ENCODE measurements at places on chromosomes 7 and 10. TPM values are rescaled to one million over a fixed set of nuclear protein-coding genes. Genes with fewer than 3 reads are reported as not detected.

DNA sequence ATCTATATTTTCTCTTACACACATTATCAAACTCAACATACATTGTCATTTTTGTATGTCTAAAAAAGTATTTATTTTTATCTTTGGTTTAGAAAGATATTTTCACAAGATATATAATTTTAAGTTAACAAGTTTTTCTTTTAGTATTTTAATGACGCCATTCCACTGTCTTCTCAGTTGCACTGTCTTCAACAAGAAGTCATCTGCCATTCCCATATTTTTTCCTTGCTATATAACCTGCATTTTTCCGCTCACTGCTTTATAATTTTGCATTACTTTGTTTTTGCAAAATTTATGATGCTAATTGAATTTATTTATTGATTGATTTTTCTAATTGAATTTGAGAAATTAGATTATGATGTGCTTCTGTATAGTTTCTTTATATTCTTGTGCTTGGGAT is 357.8 kb upstream of the RNF32 start:
- no peak for ATAC-seq

- no peak for ATAC-seq
These were observed 1210.5 kb upstream of the SORCS1 start for GRCh38 chr10:108374991-108375390.

The CYP3A7 gene
- not detected for total RNA-seq

GRCh38 chr10:93915598-93915997 is 21.8 kb downstream of the SLC35G1 start:
- ATAC-seq: no peak

DNA sequence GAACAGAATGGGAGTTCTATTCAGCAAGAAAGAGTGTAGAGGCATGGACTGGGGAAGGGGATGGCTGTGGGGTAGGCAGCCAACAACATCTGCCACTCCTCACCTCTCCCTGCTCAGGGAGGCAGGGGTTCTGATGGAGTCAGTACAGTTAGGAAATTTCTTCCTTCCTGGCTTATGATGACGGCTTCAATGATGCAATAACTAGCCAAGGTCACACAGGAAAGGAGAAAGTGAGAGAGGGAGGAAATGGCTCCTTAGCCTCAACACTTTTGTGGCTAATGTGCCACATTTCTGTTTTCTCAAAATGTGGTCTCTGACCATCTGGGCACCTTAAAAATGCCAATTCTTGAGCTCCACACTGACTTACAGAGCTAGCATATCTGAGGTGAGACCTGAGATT is 79.3 kb upstream of the PDZD8 start:
- no peak for ATAC-seq

DNA sequence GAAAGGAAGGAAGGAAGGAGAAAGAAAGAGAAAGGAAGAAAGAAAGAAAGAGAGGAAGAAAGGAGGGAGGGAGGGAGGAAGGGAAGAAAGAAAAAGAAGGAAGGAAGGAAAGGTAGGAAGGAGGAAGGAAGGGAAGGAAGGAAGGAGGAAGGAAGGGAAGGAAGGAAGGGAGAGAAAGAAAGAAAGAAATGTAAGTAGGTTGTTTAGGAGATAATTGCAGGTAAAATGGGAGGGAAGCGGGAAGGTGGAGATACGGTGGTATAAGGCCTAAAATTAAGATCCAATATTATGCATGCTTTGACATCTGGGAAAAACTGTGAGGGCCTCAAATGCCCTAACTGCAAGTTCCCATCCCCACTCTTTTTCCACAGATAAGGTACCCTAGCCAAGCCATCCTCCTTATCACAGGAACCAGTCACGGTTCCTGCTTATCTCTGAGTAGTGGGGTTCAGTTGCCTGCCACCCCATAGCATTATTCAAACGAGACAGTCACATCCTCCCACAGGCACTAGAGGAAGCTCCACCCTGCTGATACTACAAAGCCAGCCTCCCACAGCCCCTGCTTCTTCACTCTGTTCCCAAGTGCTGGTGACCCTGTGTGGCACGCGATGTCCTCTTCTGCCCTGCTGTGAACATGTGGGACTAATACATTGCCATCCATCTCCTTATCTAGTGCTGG is 28.7 kb downstream of the ST8SIA6 start:
- peak; percentile 66 for ATAC-seq

DNA sequence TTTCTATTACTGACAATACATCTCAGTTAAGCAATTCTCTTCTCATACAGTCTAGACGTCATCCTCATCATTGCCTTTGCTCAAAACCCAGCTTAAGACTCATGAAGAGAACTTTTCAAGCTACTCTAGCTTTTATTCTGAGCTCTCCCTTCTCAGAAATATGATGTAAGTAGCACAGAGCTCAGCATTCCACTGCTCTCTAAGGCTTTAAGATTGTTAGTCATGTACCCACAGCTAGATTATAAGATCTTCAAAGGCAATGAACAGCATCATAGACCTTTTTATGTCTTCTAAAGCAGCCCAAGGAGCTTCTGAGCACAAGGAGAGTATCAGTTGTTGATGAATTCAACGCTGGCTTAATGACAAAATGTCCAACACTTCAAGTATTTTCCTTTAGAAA is 119.3 kb downstream of the NRP1 start:
- peak; percentile 12 for ATAC-seq

DNA sequence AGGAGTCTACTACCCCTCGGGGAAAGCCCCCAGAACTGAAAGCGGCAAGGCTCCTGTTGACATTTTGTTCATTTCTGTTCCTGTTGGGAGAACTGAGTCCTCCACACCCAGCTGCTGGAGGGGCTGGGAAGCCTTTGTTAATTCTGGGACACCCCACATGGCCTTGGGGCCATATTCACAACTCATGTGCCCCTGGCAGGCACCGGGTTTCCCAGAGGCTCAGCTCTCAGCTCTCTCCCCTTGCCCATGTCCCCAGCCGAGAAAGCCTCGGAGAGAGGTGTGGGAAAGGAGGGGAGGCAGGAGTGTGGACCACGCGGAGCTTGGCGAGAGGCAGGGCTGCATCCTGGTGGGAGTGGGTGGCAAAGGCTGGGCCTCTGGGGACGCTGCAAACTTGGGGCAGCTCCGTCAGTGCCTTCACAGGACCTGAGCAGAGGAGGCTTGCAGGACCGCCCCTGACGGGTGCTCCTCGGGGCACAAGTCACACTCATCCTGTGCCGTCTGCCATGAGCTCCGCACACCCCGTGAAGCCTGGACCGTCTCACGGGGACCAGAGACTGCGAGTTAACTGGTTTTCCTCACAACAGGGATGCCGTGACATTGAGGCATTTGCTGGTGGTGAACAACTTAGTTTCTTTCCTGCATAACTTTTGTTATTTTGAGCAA is 140.9 kb downstream of the DNAJB6 start:
- peak; percentile 79 for ATAC-seq

The IFIT1B gene
- not detected for total RNA-seq

The CYP2C19 gene
- not detected for total RNA-seq

Measured in activated T-helper 17 cell treated with anti-CD3 and anti-CD28 coated beads, Interleukin-2, amount 50 U/mL, for 72 hours (primary cell).